ENCODE measurements at places on chromosomes 1 and 21.

- DNase-seq = no peak
Observed at GRCh38 chr1:166869318-166870099, 6.6 kb downstream of the TADA1 start.

- DNase-seq = no peak
Observed at GRCh38 chr1:196180847-196181593, 427.2 kb downstream of the KCNT2 start.

DNA sequence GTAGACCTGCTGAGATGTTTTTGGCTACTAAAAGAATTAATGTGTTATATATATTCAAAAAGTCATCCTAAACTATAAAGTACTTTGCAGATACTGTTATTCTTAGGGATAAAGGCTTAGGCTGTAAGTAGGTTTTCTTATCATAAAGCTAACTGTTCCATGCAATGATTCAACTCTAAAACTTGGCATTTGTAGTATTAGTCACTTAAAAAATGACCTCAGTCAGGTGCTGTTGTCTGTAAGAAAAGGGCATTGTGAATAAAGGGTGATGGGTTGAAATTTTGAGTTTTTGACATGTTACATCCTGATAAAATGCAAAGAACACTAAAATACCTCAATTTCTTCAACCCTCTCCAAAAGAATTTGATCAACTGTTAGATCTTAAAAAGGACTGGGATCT, 32.9 kb downstream of the ADCY10 start:
- DNase-seq = no peak

DNA sequence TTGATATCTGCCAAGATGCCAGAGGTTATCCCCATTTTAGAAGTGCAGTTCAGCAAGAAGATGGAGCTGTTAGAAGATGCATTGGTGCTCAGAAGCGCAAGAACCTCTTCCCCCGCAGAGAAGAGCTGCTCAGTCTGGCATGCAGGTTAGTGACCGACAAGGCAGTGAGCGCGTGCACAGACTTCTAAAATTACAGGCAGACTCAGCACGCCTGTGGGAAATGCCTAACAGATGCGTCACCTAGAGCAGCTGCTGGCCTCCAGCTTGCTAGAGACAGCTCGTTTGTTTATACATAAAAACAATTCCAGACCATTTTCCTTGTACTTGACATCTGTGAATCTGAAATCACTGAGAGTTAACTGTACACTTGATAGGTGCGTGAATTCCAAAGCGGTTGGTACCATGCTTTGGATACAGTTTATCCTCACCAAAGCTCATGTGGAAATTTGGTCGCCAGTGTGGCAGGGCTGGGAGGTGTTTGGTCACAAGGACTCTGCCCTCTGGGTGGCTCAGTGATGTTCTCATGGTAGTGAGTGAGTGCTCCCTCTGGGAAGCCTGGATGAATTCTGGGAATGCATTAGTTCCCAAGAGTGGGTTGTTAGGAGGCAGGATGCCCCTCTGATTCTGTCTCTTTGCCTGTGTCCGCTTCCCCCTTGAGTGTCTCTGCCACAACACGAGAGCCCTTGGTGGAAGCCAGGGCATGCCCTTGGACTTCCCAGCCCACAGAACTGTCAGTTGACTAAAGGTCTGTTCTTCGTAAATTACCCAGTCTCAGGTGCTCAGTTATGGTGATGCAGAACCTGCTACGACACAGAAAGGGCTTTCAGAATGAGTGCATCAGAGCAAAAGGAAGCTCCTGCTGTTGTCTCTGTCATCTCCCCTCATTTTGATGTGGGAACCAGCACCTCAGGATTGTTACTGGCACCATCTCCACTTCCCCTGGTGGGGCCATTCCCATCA, 24.4 kb downstream of the SNAP47 start:
- no peak for DNase-seq

DNA sequence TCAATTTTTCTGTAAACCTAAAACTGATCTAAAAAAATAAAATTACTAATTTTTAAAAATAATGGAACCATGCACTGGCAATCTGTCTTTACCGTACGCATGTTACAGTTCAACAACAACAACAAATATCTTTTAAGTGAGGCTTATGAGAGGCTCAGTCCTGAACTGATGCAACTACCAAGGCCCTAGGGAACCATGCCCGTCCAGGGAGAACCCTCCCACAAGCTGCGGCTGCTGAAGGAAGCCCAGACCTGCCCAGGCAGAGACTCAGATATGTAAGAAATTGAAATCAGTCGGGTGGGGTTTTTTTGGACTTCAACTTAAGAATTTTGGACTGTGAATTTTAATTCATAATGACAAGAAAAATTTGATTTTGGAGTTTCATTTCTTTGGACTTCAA, 91.1 kb downstream of the NPHP4 start:
- no peak for DNase-seq

GRCh38 chr1:55289614-55290013, 74.5 kb upstream of the USP24 start:
- no peak for DNase-seq

- DNase-seq = no peak
Observed at GRCh38 chr1:71836904-71837303, 445.4 kb downstream of the NEGR1 start.
